IPS-NIHi11 (cell line): ENCODE measurements at places on chromosomes 11 and 22.

DNA sequence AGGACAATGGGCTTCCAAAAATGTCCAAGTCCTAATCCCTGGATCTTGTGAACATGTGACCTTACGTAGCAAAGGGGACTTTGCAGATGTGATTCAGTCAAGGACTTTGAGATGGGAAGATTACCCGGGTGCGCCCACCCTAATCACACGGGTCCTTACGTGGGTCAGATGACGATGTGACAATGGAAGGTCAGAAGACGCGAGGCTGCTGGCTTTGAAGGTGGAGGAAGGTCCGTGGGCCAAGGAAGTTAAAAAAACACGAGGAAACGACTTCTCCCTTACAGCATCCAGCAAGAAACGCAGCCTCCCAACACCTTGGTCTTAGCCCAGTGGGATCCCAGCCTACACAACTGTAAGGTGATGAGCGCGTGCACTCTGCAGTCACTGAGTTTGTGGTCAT lies 860.1 kb downstream of the TBC1D22A start:
- no peak for DNase-seq

GRCh38 chr11:124481365-124482323 lies 36.1 kb upstream of the OR8B8 start:
- peak; percentile 35 for DNase-seq

GRCh38 chr22:38570779-38571364 lies 889 bp upstream of the DMC1 start:
- peak; percentile 53 for DNase-seq

DNA sequence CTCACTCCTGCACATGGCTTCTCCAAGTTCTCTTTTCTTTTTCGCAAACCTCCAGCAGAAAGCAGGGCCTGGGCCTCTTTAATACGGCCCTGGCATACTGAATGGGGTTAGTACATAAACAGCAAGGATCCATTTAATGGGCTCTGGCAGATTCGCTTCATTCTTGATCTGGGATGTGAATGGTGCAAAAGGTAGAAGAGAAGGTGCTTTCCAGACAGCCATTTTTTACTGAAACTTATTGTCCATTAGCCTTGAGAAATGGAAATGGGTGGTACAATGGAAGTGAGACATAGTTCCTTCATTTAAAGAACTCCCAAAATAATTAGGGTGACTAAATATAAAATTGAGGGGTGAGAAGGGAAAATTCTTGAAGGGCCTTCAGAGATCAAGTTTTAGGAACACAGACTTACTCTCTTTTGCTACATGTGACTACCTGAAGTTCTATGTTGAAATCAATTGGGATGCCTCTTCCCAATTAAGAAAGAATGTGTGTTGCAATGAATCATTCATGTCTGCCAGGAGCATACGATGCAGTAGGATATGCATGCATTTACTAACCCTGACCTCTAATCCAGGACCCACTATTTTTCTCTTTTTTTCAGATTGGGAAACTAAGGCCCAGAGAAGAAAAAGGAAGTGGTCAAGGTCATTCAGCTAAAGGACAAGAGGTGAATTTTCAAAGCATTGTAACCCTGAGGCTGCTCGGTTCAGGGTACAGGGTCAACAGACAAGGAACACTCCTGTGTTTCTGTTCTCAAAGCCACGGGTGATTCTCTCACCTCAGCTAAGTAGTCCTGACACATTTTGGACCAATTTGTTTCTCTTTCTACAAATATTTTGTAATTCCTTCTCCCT lies 144.1 kb downstream of the BBOX1 start:
- DNase-seq: no peak
